ENCODE measurements at places on chromosomes 3 and 15.
A peak's percentile ranks its signal among the peaks of the same experiment; 100 is the strongest.

GRCh38 chr3:122305818-122306621, 19.0 kb upstream of the CSTA start:
- peak; percentile 47 for DNase-seq

DNA sequence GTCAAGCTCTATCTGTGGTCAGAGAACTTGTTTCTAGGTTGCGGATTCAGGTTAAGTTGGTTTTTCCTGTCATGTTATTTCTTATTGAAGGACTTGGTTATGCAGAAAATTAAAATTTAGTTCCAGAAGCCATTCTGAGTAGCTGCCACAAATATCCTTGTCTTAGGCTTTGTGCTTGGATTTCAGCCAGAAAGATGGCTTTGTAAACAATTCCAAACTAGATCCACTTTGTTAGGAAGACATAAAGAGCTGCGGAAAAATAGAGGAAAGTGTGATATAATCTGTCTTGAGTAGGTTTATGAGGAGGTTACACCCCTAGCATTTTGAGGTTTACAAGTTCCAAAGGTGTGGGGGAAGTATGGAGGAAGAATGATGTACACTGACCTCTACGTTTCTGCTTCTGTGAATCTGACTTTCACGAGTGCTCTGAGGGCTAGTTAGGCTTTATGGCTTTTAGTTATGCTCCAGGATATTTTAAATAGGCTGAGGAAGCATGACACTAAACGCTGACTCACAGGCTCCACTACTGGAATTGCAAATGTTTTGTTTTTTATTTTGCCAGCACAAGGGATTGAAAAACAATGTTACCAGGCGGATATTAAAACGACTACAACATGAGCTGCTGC, 46.3 kb upstream of the UTS2B start:
- DNase-seq = peak; percentile 26

DNA sequence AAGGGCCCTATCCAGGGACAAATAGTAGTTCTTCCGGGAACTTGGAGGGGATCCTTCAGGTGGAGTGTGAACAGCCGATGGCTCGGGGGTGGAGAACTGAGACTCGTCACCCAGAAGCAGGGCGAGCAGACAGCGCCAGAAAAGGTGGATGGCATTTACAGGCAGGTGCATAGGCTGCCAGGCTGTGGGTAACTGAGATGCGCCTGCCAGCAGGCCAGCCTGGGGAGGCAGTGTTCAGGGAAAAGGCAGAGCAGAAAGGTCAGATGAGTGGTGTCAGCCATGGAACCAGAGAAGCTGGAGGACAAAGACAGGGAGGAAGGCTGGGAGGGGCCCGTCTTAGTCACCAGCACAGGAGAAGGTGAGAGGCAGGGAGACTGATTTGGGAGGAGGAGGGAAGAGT, 53.0 kb upstream of the SEC22A start:
- DNase-seq = no peak

- no peak for DNase-seq
Observed at GRCh38 chr15:65611888-65612615, 1.1 kb upstream of the INTS14 start.

Data from RKO (cell line).